Choroid plexus epithelial cell (primary cell): ENCODE measurements at places on chromosomes 3 and 15.

- DNase-seq = peak; percentile 73
Measured at GRCh38 chr15:75138016-75138999, 63.4 kb upstream of the C15orf39 start.

DNA sequence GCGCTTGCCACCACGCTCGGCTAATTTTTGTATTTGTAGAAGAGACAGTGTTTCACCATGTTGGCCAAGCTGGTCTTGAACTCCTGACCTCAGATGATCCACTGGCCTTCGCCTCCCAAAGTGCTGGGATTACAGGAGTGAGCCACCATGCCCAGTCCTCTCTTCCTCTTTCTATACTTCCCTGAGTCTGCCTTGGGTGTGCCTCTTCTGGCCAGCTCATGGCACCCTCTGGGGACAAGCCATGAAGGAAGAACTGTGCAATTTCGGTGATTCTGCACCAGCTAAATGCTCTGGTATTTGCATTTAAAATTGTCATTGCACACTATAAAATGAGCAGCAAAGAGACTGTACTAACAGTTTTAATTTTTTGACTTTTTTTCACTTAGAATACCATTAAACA lies 66.6 kb downstream of the IL20RB start:
- no peak for DNase-seq

DNA sequence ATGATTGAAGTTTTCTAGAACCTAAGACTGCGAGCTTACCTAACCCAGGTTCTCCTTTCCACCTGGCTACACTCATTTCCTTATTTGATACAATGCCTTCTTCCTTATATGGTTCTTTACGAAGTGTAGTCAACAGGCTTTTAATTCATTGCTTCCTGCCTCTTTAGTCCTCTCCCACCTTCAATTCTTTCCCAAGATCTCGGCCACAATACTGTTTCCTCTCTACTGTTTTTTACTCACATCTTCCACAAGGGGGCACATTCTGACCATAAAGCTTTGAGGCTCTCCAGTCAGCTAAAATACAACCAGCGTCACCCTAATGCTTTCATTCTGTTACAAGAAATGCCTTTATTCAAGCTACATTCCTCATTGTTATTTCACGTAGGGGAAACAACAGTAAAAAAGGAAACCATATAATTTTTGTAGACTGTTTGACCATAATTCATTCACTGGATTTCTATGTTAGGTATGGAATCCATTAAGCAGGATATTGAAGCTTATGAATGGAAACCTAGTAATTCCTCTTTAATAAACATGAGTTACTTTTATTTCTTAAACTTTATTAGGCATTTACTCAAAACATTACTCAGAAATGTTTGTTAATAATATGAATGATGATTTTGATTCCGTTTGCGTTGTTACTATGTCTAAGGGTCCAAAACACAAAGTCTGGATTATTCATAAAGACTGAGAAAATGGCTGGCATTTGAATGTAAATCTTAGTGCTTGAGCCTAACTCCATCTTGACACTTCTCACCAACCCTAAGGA lies 29.5 kb upstream of the VEPH1 start:
- DNase-seq = peak; percentile 96

- peak; percentile 76 for DNase-seq
Measured at GRCh38 chr3:171348121-171348520, 112.1 kb downstream of the TNIK start.

- DNase-seq = peak; percentile 78
Measured at GRCh38 chr3:194270627-194271459, 80.3 kb downstream of the CPN2 start.

GRCh38 chr3:81676706-81677456 lies 84.6 kb downstream of the GBE1 start:
- DNase-seq = no peak

- DNase-seq = peak; percentile 46
Measured at GRCh38 chr15:28993051-28993719, 107.4 kb downstream of the APBA2 start.

DNA sequence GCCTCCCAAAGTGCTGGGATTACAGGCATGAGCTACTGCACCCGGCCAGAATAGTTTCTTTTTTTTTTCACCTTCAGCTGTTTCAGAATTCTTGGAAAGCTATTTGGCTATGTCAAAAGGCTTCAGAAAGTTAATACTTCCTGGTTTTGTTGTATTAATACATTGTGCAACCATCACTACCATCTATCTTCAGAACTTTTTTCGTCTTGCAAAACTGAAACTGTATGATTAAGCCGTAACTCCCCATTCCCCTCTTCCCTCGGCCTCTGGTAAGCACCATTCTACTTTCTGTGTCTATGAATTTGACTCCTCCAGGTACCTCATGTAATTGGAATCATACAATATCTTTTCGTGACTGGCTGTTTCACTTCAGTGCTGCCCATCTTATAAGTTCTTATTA lies 5.2 kb upstream of the NOX5 start:
- DNase-seq = no peak

DNA sequence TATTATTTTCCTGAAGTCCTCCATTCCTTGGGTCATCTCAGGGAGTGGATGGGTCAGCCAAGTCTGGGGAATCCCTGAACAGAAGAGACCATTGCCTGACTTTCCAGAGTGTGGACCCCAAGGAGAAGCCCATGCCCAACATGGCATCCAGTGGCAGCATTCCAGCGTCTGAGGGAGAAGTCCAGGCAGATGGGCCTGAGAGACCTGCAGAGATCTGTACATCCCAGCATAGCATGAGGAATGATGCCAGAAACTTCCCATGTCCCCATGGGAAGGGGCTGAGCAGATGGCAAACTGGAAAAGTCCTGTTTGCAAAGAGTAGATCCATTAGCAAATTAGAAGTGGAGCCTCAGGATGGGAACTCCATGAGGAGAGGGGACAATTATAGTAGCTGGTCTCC lies 17.6 kb upstream of the COLQ start:
- no peak for DNase-seq

GRCh38 chr15:71679223-71679792 lies 131.0 kb upstream of the NR2E3 start:
- no peak for DNase-seq
